GM23338 (cell line): ENCODE measurements at places on chromosomes 13 and 19. TPM values are rescaled to one million over a fixed set of nuclear protein-coding genes. Genes with fewer than 3 reads are reported as not detected.

DNA sequence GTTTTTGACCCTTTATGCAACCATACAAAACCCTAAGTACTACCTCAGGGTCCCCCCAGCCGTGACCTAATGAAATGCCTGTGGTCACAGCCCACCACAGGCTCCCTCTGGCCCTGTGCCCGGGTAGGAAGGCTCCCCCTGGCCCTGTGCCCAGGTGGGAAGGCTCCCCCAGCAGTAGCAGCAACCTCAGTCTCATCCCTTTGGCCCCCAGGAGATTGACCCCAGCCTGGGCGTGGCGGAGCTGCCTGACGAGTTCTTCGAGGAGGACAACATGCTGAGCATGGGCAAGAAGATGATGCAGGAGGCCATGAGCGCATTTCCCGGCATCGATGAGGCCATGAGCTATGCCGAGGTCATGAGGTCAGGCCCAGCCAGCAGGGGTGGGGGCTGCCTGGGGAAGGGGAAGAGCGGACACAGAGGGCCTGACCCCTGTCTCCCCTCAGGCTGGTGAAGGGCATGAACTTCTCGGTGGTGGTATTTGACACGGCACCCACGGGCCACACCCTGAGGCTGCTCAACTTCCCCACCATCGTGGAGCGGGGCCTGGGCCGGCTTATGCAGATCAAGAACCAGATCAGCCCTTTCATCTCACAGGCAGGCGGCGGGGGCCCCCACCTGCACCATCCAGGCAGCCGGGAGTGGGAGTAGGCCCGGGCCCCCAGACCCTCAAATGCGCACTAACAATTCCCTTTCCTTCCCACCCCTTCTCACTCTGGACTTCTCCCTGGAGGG is 6.3 kb upstream of the BEST2 start:
- DNase-seq = no peak

ANKRD24 gene
- 13.4 and 18.0 TPM in 2 replicates for total RNA-seq

FBN3 gene
- total RNA-seq = 34.7 and 54.5 TPM in 2 replicates

- DNase-seq = no peak
Observed at GRCh38 chr13:48302871-48303358, 636 bp upstream of the RB1 start.
